Trophoblast cell (in vitro differentiated cells and primary cell): ENCODE measurements at places on chromosomes 3 and 15.

- DNase-seq = no peak
These were observed 24.3 kb downstream of the LRRC28 start for GRCh38 chr15:99275525-99276128.

DNA sequence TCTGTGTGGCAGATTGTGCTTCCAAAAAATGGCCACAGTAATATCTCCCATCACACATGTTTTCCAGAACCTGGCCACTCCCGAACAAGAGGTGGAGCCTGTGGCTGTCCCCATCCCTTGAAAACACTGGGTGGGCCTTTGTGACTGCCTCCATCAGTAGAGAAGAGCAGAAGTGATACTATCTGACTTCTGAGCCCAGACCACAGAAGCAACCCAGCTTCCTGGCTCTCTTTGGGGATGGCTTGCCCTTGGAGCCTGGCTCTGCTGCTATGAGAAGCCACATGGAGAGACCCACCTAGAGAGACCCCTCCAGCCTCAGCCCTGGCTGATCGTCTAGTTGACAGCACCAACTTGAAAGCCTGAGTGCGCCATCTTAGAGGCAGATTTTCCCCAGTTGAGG lies 39.8 kb upstream of the CMTM8 start:
- no peak for DNase-seq

GRCh38 chr15:70701171-70701570 lies 62.2 kb downstream of the UACA start:
- DNase-seq = no peak

DNA sequence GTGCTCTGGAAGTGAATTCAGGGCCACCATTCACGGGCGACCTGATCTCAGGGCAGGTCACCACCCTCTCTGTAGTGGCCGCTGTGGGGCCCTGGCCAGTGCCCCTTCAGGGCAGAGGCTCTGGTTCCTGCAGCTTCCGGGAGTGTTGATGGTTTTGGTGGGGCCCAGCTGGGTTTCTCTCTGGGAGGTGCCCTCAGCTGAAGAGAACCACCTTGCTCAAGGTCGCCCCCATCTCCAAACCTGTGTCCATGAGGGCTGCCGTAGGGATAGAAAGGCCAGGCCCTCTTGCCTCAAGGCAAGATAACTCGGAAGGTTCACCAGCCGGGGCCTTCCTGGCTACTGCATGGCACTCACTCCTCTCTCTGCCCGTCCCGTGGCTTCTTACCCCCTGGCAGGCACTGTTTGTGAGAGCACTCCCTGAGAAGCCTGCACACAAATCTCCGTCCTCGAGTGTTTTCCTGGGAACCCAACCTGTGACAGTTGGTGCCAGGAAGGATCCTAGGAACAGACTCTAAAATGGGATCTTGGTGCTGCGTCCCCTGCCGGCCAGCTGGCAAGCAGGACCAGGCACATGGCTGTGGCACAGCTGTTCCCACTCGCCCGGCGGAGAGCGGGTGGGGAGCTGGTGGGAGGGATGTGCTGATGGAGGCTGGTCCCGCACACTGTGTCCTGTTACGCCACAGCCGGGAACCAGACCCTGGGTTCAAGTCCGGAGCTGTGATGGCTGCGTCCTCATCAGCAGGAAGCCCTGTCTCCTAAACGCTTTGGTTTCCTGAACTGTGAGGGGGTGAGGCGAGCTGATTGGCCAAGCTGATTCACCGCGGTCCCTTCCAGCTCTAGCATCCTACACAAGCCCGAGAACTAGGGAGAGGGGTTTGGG lies 23.2 kb upstream of the PIGZ start:
- DNase-seq = no peak

- no peak for DNase-seq
These were observed 1264.3 kb upstream of the ALCAM start for GRCh38 chr3:104102386-104102785.

DNA sequence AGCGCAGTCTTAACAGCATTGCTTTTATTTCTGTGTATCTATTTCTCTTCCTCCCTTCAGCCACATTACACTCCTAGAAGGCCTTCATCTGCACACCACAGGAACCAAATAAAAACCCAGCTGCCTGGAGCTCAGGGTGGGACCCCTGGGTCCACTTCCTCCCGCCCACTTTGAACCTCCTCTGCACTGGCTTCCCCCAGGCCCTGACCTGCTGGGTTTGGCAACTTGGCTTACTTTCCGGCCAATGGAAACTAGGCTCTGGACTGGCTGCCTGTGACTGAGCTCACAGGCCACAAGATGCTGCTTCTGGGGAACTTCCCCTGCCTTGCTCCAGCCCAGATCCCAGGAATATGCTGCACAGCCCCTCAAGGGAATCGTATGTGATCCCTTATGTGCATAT lies 89.8 kb downstream of the SEMA5B start:
- no peak for DNase-seq

DNA sequence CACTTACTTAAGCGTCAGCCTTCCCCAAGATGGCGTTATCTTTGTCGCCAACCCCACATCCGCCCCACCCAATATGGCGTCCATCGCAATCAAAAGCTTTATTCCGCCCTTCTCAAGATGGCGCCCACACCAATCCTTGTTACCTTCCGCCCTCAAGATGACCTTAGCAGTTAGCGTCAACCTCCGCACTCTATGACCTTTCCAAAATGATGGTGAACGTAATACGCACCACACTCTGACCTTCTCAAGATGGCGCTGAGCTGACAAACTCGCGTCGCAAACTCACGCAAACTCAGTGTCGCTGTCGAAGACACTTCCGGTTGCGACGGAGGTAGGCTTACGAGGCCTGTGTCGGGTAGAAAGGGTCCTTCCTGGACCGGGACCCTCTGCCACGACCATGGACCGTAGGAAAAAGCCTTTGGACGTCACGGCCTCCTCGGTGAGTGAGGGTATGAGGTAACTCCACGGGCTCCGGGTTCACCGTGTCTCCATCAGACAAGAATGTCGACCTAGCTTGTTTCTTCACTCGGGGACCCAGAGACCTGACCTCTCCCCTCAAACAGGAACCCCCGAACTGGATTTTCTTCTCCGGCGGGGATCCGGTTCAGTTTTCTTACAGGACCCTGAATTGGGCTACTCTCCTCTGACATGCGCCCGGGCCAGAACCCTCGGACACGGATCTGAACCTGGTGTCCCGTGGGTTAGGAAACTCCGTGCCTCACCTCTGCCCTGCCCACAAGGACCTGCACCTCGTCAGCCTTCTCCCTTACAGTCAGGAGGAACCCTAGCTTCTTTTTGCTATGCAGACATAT lies at the start of gene CCDC174:
CCDC174 (plus strand) TSS at position 323 of the 812 bp plus-strand sequence; CDS start at position 398, 75 bp downstream.
- DNase-seq = peak; percentile 100

- DNase-seq = no peak
These were observed 24.3 kb downstream of the LRRC2 start for GRCh38 chr3:46541835-46542234.

DNA sequence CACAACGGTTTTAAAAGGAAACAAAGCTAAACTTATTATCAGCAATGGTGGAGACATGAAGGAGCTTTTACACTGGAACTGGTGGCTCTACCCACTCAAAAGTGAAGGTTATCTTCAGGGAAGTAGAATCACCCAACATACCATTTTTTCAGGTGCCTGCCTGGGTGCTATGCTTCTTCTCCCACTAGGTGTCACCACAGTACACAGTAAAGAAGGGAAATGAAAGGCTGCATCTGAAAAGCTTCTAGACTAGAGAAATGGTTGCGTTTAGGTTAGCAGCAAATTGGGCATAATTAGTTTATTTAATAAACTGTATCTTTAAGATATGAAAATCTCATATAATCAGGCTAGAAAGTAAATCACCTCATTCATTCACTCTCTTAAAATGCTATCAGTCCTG lies 47.0 kb upstream of the SELENOK start:
- peak; percentile 18 for DNase-seq

- DNase-seq = no peak
These were observed 21.9 kb downstream of the PIK3CB start for GRCh38 chr3:138812806-138813205.

DNA sequence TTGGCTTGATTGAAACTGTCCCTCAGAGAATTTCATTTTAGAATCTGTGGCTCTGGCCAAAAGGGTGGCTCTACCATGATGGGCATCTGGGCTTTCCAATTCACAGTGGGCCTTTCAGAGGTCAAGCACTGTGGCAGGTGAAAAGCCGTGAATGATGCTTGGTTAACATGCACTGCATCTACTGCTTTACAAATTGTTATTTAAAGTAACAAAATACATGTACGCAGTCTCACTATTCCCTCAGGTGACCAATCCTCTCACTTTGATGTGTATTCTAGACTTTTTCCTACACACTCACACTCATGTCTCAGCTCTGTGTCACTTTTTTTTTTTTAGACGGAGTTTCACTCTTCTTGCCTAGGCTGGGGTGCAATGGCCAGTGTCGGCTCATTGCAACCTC lies 70.5 kb downstream of the MGLL start:
- DNase-seq = no peak

GRCh38 chr3:58072052-58072762 lies 64.0 kb downstream of the FLNB start:
- no peak for DNase-seq

DNA sequence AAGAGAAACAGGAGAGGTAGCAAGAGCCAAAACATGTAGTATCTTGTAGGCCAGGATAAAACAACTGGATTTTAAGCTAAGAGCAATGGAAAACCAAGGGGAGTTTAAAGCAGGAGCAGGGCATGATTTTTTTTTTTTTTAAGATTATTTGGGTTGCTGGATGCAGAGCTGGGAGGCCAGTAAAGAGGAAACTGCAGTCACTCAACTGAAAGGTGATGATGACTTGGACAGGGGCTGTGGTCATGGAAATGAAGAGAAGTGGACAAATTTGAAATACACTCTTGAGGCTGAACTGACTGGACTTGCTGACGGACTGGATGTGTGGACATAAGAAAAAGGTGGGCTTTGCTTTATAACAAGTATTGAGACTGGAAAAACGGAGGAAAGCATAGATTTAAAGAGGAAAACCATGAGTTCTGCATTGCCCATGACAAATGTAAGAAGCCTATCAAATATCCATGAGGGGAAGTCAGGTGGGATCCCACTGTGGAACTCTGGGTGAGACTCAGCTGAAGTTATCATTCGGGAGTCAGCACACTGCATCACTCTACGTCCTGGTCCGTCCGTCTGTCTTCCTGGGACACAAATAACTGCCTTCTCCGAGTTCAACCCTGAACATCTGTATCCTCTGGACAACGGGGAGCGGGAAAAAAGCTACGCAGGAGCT lies 688 bp downstream of the XPC start:
- no peak for DNase-seq

GRCh38 chr3:162521669-162522068 lies 1025.1 kb downstream of the OTOL1 start:
- DNase-seq = no peak

GRCh38 chr3:172694573-172695246 lies 16.2 kb downstream of the NCEH1 start:
- no peak for DNase-seq

GRCh38 chr15:79540551-79540950 lies 108.4 kb downstream of the MINAR1 start:
- no peak for DNase-seq

GRCh38 chr3:380801-381200 lies 184.2 kb downstream of the CHL1 start:
- DNase-seq = no peak

DNA sequence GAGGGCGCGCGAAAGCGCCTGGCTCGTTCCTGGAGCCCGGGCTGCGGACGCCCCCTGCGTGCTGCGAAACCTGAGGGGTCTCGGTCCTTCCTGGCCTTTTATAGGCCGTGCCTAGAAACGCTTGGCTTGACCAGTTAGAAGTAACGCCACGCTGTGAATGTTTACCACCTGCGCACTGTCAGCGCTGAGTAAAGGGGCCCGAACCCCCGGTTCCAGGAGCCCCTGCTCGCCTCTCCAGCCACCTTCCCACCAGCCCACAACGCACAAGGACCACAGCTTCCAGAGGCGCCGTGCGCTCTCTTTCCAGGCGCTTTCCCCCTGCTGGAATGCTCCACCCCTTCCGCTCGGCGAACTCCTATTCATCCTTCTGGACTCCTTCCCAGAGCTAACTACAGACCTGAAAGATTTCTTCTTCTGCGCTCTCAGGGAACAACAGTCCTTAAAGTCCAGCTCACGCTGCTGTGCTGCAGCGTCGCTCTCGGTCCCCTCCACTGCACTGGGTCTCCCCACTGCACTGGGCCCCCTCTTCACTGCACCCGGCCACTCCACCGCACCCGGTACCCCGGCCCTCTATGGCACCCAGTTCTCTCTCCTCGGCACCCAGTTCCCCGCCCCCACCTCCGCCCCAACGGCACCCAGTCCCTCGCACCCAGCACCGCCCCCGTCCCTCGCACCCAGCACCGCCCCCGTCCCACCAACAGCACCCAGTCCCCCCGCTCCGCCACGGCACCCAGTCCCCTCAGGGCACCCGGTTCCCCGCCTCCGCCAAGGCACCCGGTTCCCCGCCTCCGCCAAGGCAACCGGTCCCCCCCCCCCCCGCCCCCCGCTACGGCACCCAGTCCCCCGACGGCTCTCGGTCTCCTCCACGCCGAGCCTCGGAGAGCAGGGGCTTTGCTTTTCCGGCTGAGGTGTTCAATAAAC lies 69.8 kb downstream of the SQOR start:
- DNase-seq = no peak

DNA sequence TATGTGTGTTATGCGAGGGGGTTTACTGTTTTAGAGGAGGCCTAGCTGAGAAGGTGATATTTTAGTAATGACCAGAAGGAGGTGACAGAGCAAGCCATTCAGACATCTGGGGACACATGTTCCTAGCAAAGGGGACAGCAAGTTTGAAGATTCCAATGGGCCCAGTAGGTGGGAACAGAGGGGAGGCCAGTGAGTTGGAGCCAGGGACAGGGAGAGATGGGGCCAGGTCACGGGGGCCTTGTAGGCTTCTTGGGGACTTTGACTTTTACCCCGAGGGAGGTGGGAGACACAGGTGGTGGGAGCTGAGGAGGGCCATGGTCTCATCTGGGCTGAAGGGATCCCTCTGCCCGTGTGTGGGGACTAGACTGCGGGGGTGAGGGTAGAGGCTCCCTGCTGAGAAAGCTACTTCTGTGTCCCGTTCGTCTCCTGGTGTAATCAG lies 72.5 kb downstream of the MGLL start:
- no peak for DNase-seq

GRCh38 chr3:69423463-69424155 lies 37.7 kb upstream of the FRMD4B start:
- DNase-seq = peak; percentile 35

DNA sequence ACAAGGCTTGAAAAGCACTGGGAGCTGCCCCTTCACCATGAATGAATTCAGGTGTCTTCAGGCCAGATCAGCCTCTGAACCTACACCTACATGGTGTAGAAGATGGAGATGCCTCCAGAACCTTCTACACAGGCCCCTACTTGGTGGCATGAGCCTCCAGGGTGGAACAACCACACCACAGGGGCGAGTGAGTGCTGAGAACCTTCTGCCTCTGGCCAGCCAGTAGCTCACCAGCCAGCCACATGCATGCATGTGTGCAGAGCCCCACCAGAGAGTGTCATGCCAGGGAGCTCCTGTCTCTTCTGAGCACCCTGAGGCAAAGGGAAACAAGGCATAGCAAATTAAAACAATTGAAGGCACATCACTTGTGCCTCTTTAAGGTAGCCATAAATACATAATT lies 161.8 kb upstream of the TOPAZ1 start:
- DNase-seq = no peak

DNA sequence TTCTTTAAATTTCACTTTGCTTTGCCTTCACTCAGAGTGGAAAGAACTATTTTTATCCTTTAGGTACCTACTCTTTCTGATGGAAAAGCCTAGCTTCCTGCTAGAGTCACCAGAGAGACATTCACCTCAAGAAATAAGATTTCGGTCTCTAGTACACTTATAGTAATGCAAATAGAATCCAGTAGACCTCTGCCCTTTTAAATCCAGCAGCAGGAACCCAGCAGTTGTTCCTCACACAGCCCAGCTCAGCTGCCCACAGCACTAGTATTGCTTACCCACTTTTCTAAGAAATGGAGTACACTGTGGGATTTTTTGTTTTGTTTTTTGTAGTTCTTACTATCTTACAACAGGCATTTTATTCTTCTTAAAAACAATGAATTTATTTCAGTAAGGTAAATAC lies 497.0 kb upstream of the CCDC54 start:
- no peak for DNase-seq
